ENCODE measurements at places on chromosomes 5 and 9.

DNA sequence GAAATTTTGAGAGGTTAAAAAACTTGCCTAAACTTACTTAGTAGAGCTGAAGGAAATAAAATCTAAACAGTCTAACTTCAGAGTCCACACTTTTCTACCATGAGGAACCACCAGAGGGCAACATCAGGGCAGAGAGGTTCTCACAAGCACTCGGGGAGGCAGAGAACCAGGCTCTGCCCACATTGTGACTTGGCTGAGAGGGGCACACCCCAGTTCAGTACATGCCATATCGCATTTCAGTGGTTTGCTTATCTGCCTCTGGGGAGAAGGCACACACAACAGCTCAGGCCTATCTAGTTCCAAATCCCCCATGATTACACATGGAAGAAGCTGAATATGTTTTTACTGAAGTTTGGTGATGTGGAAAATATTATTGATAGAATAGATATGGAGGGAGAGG, 49.2 kb downstream of the EQTN start:
- DNase-seq: peak; percentile 83

DNA sequence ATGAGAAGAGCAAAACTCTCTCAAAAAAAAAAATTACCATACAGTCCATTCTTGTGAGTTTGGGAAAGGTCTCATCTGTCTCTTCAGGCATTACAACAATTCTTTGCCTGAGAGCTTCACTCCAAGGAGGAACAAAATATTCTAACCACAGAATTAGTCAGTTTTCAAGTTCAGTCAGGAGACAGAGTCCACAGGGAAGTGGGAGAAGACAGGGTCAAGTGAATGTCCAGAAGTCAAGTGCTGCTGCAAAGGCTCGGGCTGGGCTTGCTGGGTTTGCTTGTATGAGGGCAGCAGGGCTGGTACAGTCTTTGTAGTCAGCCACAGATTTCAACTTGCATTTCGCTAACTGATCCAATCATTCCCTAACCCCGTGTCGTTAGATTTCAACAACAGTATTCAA, 17.6 kb upstream of the HEXB start:
- no peak for DNase-seq

DNA sequence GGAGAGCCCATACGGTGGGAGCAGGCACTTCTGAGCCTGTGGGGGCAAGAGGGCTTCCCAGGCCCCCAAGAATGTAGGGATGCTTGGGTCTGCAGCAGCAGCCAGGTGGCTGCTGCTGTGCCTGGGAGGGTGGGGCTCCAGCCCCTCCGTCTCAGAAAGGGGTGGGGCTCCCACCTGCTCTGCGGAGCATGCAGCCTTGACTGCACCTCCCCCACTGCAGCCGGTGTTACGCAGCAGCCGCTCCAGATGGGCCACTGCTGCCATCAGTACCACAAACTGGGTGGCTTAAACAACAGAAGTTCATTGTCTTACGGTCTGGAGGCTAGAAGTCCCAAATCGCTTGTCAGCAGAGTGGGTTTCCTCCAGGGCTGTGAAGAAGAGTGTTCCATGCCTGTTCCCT, 365.5 kb downstream of the TMEM38B start:
- DNase-seq: no peak

DNA sequence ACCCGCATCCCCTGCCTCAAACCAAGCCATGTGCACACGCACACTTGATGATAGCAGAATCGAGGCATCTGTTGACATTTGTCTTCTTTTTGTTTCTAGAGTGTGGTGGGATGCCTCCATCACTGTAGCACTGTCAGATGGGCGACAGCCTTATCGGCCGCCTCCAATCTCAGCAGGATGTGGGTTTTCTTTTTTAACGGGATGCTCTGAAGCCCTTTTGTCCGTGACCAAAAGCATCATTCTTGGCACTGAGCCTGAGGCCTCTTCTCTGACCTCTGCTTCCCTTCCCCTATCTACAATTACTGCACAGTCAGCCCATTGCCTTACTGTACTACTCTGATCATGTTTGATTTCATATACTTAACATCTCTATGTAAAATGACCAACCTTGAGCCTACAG, 78.3 kb downstream of the LMNB1 start:
- DNase-seq: no peak

Data from stomach (tissue), 19 donors.